ENCODE measurements at places on chromosomes 4 and X.

DNA sequence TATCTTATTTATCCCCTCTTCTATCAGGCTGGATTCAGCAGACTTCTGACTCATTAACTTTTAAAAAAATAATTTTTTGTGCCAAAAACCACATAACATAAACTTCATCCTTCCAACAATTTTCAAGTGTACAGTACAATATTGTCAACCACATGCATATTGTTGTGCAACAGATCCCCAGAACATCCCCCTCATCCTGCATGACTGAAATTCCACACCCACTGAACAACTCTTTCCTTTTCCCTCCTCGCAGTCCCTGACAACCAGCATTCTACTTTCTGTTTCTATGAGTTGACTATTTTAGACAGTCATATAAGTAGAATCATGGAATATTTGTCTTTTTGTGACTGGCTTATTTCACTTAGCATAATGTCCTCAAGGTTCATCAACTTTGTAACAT, 2.2 kb upstream of the MID2 start:
- no peak for DNase-seq

GRCh38 chr4:15254236-15254880, 173.5 kb upstream of the C1QTNF7 start:
- no peak for DNase-seq

DNA sequence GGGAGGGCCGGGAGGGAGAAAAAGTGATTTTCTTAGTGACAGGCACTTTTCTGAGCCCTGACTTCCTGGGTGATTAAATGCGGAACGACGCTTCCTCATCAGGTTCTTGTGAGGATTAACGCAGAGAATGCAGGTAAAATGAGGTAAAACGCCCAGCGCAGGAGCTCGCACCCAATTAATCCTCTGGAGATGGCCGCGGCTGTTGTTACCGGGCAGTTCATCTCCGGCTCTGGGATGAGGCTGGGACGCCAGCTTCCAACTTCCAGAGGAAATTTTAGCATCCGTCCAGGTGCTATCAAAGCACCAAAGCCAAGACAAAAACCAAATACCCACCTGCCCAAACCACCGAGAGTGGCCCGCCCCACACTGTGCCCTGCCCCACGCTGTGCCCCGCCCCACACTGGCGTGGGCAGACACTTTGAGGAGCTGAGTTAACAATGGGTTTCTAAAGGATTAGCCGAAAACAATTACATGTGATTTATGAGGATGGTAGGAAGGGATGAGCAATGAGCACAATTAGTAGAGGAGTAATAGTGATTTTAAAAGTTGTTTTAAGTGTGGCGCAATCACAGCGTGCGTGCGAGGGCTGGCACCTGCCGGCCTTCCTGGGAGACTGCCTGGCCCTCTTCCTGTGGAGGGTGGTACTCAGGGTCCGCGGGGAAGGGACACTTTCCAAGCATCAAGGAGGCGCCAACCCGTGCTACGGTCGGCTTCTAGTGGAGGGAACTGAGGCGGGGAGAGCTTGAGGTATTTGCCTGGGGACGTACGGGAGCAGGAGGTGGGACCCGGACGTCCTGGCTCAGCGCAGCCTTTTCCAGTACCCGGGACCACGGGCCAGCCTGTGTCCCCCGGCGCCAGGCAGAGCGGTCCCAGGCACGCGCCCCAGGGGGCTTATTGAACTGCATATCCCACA, 41.6 kb upstream of the ADRA2C start:
- DNase-seq = no peak

- DNase-seq = no peak
These were observed 119.5 kb upstream of the EPHA5 start for GRCh38 chr4:65789805-65790204.

DNA sequence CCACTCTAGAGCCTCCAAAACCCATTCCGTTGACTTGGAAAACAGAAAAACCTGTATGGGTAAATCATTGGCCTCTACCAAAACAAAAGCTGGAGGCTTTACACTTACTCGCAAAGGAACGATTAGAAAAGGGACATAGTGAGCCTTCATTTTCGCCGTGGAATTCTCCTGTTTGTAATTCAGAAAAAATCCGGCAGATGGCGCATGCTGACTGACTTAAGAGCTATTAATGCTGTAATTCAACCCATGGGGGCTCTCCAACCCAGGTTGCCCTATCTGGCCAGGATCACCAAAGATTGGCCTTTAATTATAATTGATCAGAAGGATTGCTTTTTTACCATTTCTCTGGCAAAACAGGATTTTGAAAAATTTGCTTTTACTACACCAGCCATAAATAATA, 60.8 kb downstream of the ZNF732 start:
- DNase-seq = no peak

DNA sequence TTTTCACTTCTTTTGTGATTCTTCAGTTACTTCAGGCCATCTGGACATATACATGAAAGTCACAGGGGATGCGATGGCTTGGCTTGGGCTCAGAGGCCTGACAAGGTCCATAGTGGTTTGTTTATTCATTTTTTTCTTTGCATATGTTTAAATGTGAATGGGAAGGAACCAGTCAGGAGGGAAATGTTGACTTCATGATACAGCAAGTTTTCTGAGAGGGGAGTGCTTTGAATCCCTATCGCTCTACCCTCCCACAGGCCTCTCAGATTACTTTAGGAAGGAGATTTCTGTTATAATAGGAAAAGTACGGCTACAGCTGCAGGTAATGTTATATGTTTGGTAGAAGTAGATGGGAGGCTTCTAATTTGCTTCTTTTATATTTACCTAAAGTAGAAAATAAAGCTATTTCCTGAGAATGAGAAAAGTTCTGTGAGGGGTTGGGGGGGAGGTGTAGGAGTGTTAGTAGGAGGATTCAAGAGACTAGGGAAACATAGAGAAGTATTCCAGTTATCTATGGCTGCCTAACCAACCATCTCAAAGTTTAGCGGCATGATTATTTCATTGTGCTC, 322.9 kb downstream of the RAPGEF2 start:
- DNase-seq = no peak

DNA sequence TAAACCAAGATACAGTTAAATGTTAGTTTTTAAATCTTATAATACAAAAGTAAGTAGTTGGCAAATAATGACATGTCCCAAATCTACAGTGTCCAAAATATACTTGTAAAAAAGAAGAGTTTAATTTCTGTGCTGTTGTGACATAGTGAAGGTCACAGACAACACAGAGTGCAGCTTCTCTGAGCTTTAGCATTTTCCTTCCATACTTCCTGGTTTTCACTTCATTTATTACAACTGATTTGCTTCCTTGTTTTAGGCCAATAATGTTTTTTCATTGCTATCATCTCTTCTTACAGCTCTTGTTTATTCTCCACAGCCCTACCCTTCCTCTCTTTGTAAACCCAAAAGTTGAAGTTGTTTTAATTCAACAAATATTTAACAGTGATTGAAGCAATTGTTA, 132.4 kb upstream of the TET2 start:
- DNase-seq = no peak

- DNase-seq = no peak
These were observed 33.2 kb downstream of the FGFRL1 start for GRCh38 chr4:1044469-1045192.

GRCh38 chr4:24888475-24889344, 24.1 kb downstream of the CCDC149 start:
- DNase-seq = no peak

DNA sequence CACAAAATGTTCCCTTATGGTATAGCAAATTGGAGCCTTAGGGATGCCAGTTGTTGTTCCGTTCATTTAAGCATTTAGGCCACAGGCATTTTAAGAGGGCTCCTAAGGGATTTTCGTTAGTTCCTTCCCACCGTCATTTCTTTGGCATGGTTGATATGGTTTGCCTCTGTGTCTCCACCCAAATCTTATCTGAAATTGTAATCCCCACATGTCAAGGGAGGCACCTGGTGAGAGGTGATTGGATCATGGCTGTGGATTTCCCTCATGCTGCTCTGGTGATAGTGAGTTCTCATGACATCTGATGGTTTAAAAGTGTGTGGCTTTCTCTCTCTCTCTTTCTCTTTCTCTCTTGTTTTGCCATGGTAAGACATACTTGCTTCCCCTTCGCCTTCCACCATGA, 104.1 kb downstream of the ASB9 start:
- no peak for DNase-seq

DNA sequence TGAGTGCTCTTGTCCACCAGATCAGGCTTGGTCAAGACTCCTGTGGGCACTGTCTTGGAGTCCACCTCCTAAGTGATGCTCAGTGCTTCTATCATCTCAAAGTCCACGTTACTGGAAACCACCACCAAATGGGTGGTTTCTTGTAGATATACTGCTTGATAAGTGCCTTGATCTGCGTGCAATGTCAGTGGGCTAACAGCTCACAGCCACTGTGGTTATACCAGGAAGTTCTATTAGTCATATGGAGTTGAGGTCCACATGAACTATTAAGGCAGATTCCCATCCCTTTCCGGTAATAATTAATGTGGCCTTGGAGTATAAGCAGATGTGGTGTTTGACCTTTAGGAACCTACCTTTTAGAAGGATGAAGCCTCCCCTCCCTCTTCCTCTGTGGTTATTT, 161.9 kb downstream of the ZNF518B start:
- no peak for DNase-seq

DNA sequence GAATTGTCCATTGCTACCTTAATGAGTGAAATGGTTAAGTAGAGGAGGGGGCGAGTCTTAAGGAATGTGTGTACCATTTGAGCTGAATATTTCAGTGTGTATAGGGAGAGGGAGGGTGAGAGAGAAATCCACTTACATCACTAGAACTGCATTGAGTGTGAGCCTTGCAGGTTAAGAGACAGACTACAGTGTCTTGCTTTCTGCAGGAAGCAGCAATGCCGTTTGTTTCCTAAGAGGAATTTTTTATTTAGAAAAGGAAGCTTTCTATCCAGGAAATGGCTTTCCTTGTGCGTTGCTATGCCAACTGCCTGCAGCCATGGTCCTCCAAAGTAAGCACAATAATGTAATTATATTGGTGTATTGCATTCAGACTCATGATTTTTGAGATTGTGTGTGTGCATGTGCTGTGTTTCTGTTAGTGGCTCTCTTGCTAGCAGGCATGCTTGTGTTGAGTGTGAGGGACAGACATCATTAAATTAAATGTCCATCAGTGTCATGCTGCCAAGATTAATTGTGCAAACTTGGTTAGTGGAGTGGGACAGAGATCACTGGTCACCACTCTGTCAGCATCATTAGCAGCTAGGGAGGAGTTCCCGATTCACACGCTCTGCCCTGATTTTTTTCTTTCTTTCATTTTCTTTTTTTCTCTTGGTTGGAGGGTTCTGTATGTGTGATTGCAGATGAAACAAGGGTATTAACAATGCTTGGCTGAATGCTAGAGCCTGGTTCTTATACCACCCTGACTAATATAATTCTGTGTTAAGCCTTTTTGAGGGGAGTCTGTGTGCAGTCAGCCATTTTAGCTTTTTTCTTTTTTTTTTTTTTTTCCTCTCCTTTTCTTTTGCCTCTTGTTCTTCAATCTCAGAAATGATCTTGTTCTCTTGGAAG, 164.3 kb downstream of the RAPGEF2 start:
- no peak for DNase-seq

- DNase-seq = no peak
These were observed 265.3 kb downstream of the RCHY1 start for GRCh38 chr4:75248770-75249407.

- no peak for DNase-seq
These were observed 47.3 kb upstream of the ACSL1 start for GRCh38 chr4:184873054-184873453.

DNA sequence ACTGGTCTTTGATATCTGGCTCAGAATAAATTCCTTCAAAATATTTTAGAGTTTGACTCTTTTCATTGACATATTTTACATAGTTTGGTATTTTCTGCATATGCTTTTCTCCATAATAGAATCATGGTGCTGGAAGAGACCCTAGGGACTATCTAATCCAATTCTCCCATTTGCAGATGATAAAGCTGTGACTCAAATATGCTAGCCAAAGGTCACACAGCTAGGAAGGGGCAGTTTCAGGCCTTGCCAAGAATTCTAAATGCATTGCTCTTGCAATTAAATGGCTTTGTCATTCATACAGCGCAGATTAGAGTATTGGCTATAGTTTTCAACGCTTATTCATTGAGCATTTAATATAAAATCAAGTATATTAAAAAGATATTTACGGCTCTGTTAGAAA, 374.1 kb upstream of the RASGEF1B start:
- no peak for DNase-seq

GRCh38 chrX:17525762-17526555, 151.0 kb downstream of the NHS start:
- no peak for DNase-seq

DNA sequence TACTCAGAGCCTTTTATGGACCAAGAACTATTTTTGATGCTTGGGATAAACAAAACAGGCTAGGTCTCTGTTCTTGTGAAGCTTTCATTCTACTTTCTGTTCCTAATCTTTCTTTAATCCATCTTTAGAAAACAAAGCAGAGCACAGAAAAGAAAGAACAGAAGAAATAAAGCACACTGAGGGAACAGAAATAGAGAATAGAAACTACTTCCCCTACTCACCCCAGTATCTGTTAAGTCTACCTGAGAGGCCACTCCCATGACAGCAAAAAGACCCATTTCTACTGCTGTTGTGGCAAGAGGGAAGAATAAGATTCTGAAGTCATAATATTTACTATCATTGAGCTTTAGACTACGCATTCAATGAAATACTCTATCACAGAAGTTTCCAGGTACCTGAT, 9.2 kb downstream of the RFC1 start:
- DNase-seq = no peak

DNA sequence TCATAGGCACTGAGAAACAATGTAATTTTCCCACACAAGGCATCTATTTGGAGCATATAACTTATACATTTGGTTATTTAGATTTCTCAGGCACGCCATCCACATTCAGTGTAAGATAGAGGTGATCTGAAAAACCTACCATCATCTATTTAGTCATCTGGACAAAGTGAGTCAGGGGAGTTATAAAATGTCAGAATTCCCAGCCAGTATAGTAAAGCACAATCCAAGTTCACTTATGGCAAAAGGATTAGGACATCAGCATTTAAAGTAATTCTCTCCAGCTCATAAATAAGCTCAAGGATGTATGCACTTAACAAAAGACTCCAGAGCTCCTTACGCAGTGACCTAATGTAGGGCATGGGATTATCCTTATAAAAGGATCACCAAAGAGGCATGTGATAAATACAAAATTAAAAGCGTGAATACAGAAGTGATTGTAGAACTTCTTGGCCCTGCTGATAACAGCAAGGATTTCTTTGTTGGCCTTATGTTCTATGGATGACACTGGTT, 65.3 kb upstream of the DCLK2 start:
- no peak for DNase-seq

DNA sequence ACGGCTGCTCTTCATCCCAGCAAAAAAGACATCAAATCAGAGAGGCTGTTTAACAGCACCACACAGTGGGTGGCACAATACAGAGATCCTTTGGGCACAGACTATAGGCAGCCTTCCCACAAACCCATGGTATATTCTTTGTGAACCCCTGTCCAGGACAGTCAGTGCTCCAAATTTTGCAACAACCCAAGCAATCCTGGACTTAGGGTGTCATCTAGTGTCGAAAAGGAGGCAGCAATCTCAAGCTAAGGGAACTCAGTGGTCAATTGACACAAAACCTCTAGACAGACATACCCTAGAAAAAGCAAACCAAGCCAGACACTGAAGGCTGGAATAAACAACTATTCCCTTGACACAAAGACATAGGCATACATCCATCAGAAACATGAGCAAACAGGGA, 137.4 kb downstream of the BMP15 start:
- DNase-seq = no peak

- no peak for DNase-seq
These were observed 262.2 kb downstream of the RPA4 start for GRCh38 chrX:97145934-97146333.
